ENCODE measurements at places on chromosomes 11 and 22.

DNA sequence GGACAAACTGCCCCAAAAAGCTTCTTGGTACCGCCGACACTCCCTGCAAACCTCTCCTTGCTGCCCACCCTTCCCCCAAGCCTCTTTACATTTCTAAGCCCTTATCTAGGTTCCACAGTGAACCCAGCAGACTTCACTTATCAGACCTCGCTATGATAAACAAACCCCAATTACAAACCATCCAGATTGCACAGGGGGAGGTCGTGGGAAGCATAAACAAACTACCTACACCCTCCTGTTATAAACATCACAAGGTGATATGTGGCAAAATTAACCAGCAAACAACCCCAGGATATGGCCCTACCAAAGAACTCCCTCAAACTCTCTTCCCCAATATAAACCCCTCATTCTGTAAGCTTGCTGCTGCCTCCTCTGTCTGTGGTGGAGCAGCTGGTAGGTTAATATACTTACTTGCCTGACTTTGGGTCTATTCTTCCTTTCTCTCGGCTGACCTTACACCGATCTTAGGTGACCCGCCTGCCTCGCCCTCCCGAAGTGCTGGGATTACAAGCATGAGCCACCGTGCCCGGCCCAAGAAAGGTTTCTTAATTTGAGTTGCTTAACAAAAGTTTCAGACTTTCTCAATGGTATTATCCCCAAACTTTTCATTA lies 66.0 kb upstream of the TENM4 start:
- DNase-seq, result no peak

DNA sequence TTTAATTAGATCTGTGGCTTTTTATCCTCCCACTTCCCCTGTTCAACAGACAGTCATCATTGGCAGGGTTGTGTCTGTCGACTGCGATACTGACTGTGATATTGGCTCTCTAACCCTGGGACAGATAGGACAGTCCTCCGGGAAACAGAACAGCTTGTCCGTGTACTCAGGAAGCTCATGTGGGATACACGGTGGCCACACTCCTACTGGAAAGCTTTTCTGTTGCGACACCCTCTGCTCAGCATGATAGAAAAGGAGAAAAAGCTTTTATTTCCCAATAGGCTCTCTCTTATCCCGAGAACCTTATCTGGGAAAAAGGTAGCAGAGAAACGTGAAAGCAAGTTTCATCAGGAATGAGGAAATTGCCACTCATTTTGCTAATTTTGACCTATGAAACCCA lies 60.4 kb upstream of the HSPA8 start:
- peak; percentile 85 for DNase-seq

GRCh38 chr11:58006940-58007339 lies 16.7 kb upstream of the OR9Q1 start:
- DNase-seq, result no peak

DNA sequence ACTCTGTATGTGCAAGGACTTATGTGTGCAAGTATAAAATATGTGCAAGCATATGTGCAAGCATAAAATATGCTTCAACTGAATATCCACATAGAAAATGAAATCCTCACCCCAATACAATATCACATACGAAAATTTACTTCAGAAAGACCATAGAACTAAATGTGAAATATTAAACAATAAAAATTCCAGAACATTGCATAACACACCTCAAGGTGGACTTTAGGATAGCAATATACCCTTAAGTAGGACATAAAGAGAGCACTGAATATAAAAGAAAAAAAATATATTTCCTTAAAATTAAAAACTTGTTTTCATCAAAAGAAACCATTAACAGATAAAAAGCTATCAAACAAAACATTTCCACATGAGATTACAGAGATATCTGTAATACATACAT lies 67.8 kb downstream of the FCHSD2 start:
- DNase-seq, result no peak

DNA sequence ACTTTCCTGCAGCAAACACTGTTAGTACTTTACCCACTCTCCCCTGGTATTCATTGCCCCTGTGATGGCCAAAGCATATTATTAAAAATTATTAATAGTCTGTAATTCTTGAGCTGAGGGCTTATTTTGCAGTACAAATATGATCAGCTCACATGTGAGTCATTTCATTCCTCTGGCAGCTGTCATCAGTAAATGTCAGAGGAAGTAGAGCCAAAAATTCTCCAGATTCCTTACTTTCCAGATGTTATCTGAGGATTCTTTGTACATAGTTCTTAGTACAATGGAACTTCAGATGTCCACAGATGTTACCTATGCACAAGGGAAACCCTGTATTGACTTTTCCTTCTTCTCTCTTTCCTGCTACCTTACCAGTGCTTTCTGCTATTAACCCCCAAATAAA lies 12.5 kb downstream of the OR5B3 start:
- DNase-seq, result peak; percentile 34

GRCh38 chr22:36797374-36797773 lies 19.5 kb downstream of the PVALB start:
- DNase-seq, result no peak

GRCh38 chr11:44848203-44848962 lies 102.3 kb downstream of the TP53I11 start:
- DNase-seq, result no peak

DNA sequence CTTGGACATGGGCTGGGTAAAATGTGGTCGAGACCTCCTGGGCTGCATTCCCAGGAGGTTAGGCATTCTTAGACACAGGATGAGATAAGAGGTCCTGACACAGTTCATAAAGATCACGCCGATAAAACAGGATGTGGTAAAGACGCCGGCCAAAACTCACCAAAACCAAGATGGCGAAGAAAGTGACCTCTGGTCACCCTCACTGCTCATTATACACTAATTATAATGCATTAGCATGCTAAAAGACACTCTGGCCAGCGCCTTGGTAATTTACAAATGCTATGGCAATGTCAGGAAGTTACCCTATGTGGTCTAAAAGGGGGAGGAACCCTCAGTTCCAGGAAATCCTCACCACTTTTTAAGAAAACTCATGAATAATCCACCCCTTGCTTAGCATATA lies 983.3 kb downstream of the OPCML start:
- DNase-seq, result no peak

- no peak for DNase-seq
These were observed 57.4 kb downstream of the LINC01488 start for GRCh38 chr11:69538854-69539253.

GRCh38 chr11:66546966-66547661 lies 411 bp downstream of the ACTN3 start:
- DNase-seq, result no peak

- no peak for DNase-seq
These were observed 2.2 kb downstream of the OR51E1 start for GRCh38 chr11:4645974-4646373.

DNA sequence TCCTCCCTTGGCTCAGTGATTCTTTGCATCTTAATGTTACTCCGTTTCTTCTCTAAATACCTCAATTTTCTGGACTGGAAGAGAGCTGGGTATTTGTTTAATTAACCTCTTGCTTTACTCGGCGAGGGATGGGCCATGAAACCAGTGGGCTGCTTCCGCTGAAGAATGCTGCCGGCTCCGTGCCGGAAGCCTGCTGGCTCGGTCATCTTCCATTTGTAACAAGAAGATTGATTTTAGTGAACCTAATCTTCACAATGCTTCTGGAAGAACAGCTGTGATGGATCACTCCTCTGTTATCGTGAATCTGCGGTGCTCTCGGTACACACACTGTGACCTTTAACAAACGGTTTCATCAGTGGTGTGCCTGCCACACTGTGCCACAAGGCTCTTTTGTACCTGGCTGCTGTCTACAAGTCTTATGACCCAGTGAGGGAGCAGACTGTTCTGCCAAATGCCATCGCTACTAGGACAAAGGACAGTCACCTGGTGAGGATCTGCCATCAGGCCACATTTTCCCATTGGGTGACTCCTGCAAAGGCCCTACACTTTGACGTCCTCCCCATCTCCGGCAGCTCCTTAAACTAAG lies 25.3 kb upstream of the PARVB start:
- no peak for DNase-seq

- DNase-seq, result no peak
These were observed 214.8 kb upstream of the MPPED2 start for GRCh38 chr11:30800904-30801303.

GRCh38 chr11:34501500-34501899 lies 12.1 kb downstream of the ELF5 start:
- DNase-seq, result peak; percentile 65

DNA sequence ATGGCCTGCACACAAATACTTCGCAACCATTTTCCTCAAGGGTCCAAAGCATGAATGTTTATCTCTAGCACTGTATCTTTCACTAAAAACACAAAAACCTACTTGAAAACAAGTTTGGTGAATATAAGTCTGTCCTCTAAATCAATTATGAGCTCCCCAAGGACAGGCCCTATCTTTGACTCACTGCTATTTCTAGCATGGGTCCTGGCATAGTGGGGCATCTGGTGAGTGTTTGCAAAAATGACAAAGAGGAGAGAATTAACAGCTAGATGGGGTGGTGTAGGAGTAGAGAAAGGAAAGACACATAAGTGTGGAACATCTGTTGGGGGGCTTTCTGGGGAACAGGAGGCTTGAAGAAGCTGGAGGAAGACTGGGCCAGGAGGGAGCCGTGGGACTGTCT lies 74.0 kb upstream of the PHOX2A start:
- no peak for DNase-seq

- DNase-seq, result no peak
These were observed 9.4 kb upstream of the SOX6 start for GRCh38 chr11:16365581-16366228.

- no peak for DNase-seq
These were observed 851 bp downstream of the SYT8 start for GRCh38 chr11:1835671-1836010.

- no peak for DNase-seq
These were observed 221.1 kb downstream of the OR4A5 start for GRCh38 chr11:54927704-54928103.

- peak; percentile 14 for DNase-seq
These were observed 63.2 kb upstream of the SNX19 start for GRCh38 chr11:130979386-130979972.

- DNase-seq, result no peak
These were observed 376.4 kb downstream of the CADM1 start for GRCh38 chr11:115127790-115128189.

- no peak for DNase-seq
These were observed at the start of gene SHISAL1 for GRCh38 chr22:44312766-44313165. Gene SHISAL1, minus strand, starts transcription at chr22:44312951. Its CDS starts 12,006 bp downstream, at chr22:44300945.

GRCh38 chr11:45930951-45931570 lies 8.6 kb downstream of the LARGE2 start:
- DNase-seq, result no peak

GRCh38 chr11:2276280-2277007 lies 6.1 kb upstream of the ASCL2 start:
- no peak for DNase-seq

- no peak for DNase-seq
These were observed 49.7 kb downstream of the LINC01488 start for GRCh38 chr11:69531071-69531716.

GRCh38 chr22:48576333-48577013 lies 1251.2 kb downstream of the BRD1 start:
- DNase-seq, result no peak

DNA sequence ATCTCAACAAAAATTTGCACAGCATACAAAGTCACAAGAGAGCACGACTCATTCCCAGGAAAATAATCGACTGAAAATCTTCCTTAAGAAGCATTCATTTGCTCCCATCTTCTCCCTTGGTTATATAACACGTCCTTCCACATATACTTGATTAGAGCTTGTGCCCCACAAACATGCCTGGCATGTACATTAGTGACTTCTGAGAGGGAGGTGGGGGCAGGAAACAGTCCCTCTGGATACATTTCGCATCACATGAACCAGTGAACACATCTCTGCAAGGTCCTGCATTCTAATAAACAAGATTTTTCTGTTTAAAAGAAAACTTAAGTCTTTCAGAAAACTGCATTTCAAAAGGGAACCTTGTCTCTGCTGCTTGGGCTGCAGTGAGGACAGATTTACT lies 54.1 kb upstream of the IGLL5 start:
- DNase-seq, result no peak

DNA sequence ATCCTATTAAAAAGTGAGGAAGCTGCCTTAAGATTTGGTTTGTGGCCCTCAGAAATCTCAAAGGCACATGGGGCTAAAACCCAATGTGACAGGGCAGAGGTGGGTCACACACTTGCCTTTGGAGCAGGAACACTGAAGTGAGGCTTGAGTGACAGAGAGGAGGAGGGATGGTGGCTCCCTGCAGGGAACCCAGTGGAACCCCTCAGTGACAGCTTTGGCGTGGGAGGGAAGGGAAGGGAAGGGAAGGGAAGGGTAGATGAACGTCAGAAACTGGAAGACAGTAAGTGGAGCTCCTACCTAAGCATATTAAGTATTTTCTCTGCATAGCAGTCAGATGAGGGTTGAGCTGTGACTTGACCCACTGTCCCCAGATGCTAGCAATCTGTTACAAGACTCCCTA lies 68.5 kb downstream of the TMPRSS5 start:
- no peak for DNase-seq

DNA sequence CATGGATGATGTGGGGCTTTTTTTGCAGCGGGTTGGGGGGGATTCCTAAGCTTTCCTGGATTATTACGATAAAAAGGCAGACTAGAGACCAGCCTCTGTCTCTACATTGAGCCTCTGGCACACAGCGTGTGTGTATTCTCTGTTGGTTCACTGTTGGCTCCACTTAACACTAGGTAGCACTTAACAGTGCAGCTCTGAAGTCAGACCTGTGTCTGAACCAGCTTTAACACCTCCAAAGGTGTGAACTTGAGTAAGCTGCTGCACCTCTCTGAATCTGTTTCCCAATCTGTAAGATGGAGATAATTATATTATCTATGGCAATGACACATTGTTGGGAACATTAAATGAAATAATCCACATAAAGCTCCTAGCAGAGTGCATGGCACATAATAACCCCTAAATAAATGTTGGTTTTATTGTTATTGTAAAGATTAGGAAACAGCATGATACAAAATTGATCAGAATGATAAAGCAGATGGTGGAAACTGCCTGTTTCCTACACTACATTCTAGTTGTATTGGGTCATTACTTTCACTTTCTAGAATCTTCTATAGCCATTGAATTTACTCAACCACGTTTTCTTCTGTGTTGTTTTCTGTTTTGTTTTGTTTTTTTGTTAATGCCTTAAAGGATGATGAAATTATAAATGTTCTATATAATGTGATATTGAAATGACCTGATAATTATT lies 108.4 kb downstream of the ARL14EP start:
- no peak for DNase-seq

DNA sequence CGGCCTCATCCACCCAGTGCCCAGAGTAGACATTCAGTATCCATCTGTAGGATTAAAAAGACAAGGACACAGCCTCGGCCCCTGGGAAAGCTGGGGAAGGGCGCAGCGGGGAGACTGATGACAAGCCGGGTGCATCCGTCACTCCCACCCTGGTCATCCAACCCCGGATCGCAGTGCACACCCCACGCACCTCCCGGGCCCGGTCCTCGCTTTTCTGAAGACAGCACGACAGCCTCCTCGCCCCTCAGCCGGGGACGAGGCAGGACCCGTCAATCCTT lies 1.1 kb downstream of the FCHSD2 start:
- DNase-seq, result no peak

DNA sequence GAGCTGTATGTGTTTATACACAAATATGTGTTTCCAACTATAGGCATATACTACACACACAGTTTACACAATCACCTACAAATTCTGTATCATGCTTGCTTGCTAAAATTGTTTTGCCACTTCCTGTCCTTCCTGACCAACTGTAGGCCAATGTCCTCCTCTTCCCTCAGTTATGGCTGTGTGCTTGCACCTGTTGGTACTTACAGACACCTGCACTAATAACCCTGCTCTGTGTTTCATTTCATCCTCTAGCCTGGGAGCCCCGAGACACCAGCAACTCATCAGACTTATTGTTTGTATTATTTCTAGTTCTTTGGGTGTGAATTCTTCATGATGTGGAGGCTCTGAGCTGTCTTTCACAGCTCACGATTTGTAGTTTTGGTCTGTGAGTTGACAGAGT lies 1.8 kb upstream of the NCF4 start:
- no peak for DNase-seq

- no peak for DNase-seq
These were observed 51.0 kb downstream of the DNHD1 start for GRCh38 chr11:6548121-6548520.
